ENCODE measurements at places on chromosomes 11 and 22. TPM values are rescaled to one million over a fixed set of nuclear protein-coding genes. Genes with fewer than 3 reads are reported as not detected.
A peak's percentile ranks its signal among the peaks of the same experiment; 100 is the strongest.

DNA sequence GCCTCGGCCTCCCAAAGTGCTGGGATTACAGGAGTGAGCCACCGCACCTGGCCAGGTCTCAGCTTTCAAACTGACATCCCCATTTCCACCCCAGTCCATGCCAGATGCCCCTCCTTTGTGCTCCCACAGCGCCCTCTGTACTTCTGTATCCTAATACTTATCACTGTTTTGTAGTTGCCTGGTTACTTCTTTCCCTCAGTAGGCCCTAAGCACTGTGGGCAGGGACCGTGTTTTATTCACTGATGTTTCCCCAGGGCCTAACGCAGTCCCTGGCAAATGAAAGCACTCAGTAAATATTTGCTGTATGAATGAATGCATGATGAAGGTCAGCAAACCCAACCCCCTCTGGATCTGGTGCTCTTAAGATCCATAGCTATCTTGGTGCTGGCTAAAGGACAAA, 2.2 kb upstream of the TRIM3 start:
- DNase-seq, result peak; percentile 49

GRCh38 chr11:1892558-1892957, 863 bp upstream of the PRR33 start:
- no peak for DNase-seq

- DNase-seq, result no peak
Measured at GRCh38 chr11:128420265-128420664, 167.1 kb downstream of the ETS1 start.

GRCh38 chr11:17117262-17117661, 39.8 kb upstream of the RPS13 start:
- no peak for DNase-seq

DNA sequence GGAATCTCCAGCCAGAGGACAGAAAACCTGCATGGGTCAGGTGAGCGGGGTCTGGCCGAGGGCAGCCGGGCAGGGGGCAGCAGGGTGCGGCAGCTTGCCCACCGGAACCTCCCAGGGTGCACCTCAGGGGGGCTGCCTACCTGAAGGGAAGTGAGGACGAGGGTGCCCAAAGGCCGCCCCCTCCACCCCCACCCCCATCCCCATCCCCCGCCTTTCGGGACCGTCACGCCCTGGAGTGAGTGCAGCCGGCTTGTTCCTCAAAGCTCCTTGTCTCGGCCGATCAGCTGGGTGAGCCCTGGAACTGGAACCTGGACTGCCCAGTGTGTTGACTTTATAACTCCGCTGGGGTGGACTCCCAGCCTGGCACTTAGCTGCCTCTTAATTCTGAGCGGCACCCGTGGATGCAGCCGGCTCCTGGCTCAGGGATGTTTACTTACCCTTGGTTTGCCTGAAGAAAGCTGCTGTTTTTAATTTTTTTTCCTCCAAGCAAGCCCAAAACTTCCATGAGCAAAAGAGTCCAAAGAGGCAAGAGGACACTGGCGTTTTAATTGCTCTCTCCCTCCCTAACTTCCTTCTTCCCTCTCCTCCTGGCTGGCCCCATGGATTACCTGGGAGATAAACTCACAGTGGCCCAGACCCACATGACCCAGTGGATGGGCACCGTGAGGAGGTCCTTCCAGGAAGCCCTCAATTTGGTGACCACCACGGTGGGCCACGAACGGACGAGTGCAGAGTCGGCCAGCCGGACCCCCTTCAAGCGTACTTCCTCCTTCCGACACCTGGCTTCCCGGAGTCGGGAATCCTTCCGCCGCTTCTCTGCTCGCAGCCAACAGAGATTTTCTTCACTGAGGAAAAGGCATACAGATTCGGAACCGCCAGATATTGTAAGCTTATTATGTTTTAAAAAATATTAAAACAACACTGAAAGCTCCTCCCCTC, 87.8 kb upstream of the CRYBB3 start:
- DNase-seq, result peak; percentile 23

DNA sequence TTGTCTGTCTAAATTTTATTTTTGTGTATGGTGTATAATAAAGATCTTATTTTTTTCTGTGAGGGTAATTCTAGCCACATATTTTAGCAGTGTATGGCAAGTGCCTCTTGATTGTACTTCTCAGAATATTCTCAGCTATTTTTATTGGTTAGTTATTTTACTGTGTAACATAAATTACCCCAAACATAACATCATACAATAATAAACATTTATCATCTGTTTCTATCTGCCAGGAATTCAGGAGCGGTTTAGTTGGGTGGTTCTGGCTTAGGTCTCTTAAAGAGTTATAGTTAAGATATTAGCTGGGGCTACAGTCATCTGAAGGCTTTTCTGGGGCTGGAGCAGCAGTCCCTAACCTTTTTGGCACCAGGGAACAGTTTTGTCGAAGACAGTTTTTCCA, 47.8 kb downstream of the PPFIBP2 start:
- no peak for DNase-seq

DNA sequence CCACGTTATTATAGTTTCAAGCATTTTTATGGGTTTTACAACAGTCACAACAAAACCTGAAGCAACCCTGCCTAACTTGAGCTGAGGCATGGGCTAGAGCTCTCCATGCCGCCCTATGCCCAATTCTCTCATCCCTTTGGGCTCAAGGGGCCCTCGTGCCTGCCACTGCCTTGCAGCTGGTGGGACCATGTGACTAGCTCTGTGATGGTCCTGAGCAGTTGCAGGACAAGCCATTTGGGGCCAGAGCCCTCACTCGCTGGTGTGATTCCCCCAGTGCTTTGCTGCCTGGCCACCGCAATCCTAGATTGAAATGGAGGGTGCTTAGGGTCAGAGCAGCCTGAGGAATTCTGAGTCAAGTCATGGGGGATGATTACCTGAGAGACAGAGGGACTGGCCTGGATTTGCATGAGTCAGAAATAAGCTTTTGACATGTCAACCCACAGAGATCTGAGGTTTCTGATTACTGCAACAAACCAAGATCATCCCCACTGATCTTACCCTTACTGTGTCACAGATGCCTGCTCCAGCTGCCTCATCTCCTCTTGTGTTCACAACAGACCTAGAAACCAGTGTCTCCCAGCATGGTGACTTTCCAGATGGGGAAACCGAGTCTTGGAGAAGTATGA, 323.7 kb downstream of the BRD1 start:
- DNase-seq, result no peak

ZNF280A gene
- 0.22 TPM for total RNA-seq

TIGD3 gene
- total RNA-seq, result 1.9 TPM

GRCh38 chr11:57390535-57390934, at the start of gene PRG2:
Gene PRG2, minus strand, starts transcription at chr11:57390650. Its CDS starts 706 bp downstream, at chr11:57389944.
- no peak for DNase-seq

DNA sequence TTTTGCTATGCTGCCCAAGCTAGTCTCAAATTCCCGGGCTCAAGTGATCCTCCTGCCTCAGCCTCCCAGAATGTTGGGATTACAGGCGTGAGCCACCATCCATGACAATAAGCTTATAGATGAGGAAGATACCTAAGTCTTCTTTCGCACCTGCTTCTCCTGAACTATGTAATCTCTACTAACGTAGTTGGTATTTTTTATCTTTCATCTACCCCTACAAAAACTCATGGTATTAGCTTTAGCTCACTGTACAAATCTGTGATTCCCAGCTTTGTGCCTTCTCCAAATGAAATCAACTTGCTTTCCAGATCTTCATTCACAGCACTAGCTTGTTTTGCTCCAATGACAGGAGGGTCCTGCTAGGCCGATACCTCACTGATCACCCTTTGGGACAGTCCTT, 36.4 kb downstream of the PI4KA start:
- DNase-seq, result no peak

DNA sequence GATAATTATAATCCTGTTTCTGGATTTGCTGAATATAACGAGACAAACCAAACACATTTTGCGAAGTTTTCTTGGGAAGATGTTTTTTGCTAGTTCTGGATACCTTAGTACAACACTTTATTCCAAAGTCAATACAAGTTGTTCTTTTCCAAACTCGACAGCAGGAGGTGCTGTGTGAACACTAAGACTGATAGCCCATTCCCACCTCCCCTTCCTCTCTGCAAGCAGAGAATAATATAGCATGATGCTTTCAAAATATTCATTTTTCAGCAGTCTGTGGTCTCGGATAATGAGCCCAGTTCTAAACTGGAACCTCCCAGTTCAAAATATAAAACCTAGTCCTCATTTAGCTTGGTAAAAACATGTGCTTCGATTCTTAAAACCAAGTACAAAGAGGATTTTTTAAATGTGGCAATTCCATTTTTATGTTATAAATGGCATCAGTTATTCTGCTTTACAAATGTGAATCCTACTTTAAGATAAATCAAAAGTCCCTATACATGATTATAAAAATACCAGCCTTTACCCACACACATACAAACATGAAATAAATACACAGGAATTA, 129.1 kb downstream of the DCDC1 start:
- peak; percentile 39 for DNase-seq

LMO2 gene
- 3.4 TPM for total RNA-seq

- no peak for DNase-seq
Measured at GRCh38 chr11:122778148-122778547, 60.2 kb upstream of the CRTAM start.

DNA sequence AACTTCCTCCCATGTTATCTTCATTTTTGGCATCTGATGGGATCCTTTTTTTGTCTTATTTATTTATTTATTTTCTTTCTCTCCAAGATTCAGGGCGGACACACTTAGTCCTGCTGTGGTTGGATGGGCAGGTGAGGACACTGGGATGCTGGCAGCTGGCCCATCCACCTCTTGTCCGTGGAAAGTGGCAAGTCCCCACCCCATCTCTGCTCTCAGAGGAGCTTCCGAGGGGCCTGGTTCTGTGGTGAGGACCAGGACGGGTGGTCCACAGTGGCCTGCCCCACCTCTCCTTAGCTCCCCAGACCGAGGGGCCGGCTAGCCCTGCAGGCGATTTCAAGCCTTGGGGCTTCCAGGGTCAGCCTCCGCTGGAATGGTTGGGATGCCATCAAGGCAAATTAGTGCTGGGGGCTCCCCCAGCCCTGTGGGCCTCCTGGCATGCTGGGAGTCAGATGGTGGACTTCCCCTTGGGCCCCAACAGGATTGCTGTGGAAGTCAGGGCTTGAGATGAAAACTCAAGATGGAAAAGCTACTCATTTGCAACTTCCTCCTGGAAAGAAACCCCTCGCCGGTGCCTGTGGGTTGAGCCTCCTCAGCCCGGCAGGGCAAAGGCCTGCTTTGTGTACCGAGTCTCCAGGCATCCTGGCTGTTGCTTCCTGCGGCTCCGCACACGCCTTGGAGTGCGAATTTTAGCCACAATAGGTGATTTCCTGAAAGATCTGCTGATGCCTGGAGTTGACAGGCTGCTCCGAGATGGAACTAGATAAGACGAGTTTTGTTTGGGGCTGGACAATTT, 31.2 kb upstream of the LINC01488 start:
- no peak for DNase-seq

- DNase-seq, result no peak
Measured at GRCh38 chr11:72641522-72642042, 32.6 kb downstream of the PDE2A start.

DNA sequence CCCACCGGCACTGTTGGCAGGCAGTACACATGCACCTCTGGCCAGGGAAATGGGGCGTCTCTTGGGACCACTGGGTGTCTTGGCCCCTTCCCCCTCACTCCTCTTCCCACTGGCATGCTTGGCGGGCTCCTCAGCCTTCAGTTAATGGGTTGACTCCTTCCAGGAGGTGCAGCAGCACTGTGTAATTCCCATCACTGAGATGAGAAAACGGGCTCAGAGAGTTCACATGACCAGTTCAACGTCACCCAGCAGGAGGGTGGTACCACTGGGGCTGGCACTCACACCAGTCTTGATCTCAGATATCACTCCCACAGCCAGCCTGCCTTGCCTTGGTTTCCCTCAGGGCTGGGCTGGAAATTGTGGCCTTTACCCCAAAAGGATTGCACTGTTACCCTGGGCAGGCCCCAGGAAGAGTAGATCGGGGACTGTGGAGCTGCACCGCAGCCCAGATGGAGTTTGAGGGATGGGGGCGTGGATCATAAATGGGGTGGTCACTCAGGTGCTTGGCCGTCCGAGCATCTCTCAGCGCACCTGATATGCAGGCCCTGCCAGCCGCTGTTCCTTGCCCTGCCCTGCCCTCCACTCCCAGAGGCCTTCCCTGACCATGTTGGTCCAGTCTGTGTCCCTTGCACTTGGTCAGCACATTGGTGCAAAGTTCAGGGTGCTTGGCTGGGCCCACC, 16.9 kb downstream of the CAPN5 start:
- no peak for DNase-seq

GAL3ST1 gene
- 11.2 TPM for total RNA-seq

GRCh38 chr11:27830206-27830605, 130.0 kb upstream of the BDNF start:
- DNase-seq, result no peak

NUDT8 gene
- 7.8 TPM for total RNA-seq

EIF3L gene
- 645 TPM for total RNA-seq

- no peak for DNase-seq
Measured at GRCh38 chr22:25545672-25546071, 18.8 kb upstream of the GRK3 start.

DNA sequence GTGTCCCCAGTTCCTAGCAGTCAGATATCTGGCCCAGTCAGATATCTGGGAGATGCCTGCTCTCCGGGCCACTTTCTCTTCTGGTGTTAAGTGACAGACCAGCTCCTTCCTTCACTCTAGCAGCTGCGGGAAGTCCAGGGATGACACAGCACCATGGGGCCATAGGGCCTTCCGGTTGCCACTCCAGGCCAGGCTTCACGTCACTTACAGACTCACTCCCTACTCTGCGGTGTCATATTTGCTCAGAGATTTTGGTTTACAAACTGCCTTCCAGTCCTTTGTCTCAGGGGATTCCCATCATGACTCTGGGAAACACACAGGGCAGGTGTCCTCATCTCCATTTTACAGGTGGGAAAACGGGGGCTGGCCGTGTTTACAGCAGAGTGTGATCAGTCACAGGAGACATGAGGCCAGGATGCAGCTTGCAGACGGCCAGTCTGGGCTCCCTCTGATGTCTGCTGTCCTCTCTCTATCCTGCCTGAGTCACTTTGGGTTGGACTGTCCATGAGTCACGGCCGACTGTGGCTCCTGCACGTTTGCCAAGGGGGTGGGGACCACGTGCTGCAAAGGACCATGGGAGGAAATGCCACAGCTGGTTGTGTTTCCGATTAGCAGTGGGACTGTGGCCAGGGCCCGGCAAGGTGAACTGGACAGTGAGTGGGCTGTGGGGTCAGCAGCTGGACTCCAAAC, 8.2 kb upstream of the TBC1D22A start:
- DNase-seq, result no peak

BTBD18 gene
- total RNA-seq, result not detected

KCNJ11 gene
- 10.0 TPM for total RNA-seq

GRCh38 chr11:116701297-116701801, 71.4 kb downstream of the BUD13 start:
- no peak for DNase-seq

GRCh38 chr11:27460158-27460978, 12.2 kb downstream of the LGR4 start:
- DNase-seq, result no peak

- no peak for DNase-seq
Measured at GRCh38 chr11:67498544-67498972, 6.6 kb downstream of the PITPNM1 start.

DNA sequence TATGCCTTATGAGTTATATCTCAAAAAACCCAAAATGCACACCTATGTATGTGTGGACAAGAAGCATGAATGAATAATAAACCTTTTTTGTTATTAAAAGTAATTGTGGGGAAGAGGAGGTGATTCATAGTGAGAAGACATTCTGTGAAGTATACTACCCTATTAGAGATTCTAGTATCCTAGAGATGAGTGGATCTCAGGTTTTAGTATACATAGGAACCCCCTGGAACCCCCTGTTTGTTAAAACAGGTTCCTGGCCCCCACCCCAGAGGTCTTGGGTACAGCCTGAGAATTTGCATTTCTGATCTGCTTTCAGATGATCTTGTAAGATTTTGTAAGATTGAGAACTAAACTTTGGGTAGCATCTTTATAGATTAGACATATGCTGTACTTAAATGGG, 17.5 kb downstream of the NUCB2 start:
- DNase-seq, result no peak

All from WTC11 (cell line).